ENCODE measurements at places on chromosomes 1 and 21. TPM values are rescaled to one million over a fixed set of nuclear protein-coding genes. Genes with fewer than 3 reads are reported as not detected.

Gene TAS1R3
- total RNA-seq, result 0.18 TPM

Gene PITHD1
- total RNA-seq, result 34.9 TPM

Gene ESRRG
- not detected for total RNA-seq

Gene YOD1
- total RNA-seq, result 4.6 TPM

Gene KIRREL1
- 131 TPM for total RNA-seq

Gene LEPR
- total RNA-seq, result 16.1 TPM

Gene FAM229A
- total RNA-seq, result 0.71 TPM

Gene KRTAP11-1
- total RNA-seq, result not detected

Gene GJA5
- not detected for total RNA-seq

Gene TSEN15
- total RNA-seq, result 23.4 TPM

Gene FCGR3A
- not detected for total RNA-seq
